ENCODE measurements at places on chromosomes 6 and 20. TPM values are rescaled to one million over a fixed set of nuclear protein-coding genes. Genes with fewer than 3 reads are reported as not detected.

CNR1 gene
- total RNA-seq: not detected

ACAT2 gene
- 84.2 TPM for total RNA-seq

KCNB1 gene
- 0.08 TPM for total RNA-seq

DACT2 gene
- 2.3 TPM for total RNA-seq

BPIFB2 gene
- not detected for total RNA-seq

GSTA2 gene
- not detected for total RNA-seq

ETV7 gene
- total RNA-seq: 0.88 TPM

CSNK2B gene
- 308 TPM for total RNA-seq

AKIRIN2 gene
- total RNA-seq: 42.0 TPM

ULBP2 gene
- 0.65 TPM for total RNA-seq

TUBB2B gene
- 0.20 TPM for total RNA-seq

ZBP1 gene
- total RNA-seq: 0.15 TPM

C6orf58 gene
- 0.16 TPM for total RNA-seq

Measured in activated T-helper 1 cell treated with anti-CD3 and anti-CD28 coated beads, Interleukin-12 subunit alpha, Interleukin-12 subunit beta, Interleukin-2, Interleukin-4 antibody, amounts not matched to agents 30 ng/mL and 10 ng/mL and 1 ng/mL, durations not matched to agents 14 hours and 24 hours and 36 hours (primary cell).